Putamen (tissue), 1 donor: ENCODE measurements at places on chromosomes 11 and 22.
A peak's percentile ranks its signal among the peaks of the same experiment; 100 is the strongest.

- no peak for DNase-seq
Measured at GRCh38 chr22:39360674-39361413, 11.1 kb downstream of the SYNGR1 start.

- no peak for DNase-seq
Measured at GRCh38 chr11:86463955-86464354, 89.3 kb downstream of the CCDC81 start.

DNA sequence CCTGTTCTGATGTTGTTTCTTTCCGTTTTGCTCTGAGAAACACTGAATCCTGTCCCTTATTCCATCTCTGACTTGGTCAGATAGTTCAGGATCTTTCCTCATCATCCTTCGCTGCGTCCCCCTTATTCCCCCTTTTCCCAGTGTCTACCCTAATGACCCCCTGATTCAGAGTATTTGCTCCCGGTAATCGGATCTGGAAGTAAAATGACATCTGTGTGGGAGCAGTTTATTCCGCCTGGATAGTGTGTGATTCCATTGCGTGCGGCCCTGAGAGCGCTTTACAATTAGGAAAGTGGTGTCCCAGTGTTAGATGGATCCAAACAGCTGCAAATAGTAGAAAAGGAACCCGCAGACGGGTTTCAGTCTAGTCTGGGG, 606 bp downstream of the DRG1 start:
- DNase-seq: no peak

- DNase-seq: no peak
Measured at GRCh38 chr11:69912911-69913451, 93.8 kb upstream of the FGF3 start.

- DNase-seq: peak; percentile 61
Measured at GRCh38 chr11:3853899-3854659, 1.4 kb upstream of the STIM1 start.

DNA sequence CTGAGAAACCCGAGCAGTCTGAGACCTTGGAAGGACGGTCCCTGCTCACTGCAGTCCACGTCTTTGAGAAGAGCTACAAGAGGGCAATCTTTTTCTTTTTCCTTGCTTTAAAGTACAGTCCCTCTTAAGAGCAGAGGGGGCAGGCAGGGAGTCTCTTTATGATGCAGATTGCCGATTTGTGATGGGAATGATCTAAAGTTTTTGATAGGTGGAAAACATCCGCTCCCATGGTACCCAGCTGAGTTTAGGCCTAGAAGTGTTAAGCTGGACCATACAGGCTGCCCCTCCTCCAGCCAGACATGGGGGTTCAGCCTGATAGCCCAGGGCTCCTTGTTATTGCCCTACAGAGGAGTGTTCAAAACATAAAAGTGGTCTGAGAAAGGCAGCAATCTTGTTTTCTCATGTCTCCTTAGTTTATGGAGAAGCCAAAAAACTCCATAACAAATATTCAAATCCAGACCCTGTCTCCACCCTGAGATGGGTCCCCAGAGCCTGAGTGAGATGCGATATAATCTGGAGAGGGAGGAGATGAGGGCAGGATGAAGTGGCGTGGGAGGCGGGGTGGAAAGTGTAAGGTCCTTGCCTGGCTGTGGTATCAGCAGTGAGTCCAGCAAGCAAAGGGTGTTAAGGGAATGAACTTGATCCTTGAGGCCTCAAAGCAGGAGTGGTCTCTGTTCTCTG, 135.1 kb downstream of the FDX1 start:
- DNase-seq: no peak
